Stimulated activated CD8-positive, alpha-beta memory T cell treated with anti-CD3 and anti-CD28 coated beads, Interleukin-7, amount 100 ng/mL, for 4 hours (primary cell): ENCODE measurements at places on chromosomes 13 and 19.

- no peak for DNase-seq
Measured at GRCh38 chr19:5358173-5358800, 17.7 kb upstream of the PTPRS start.

DNA sequence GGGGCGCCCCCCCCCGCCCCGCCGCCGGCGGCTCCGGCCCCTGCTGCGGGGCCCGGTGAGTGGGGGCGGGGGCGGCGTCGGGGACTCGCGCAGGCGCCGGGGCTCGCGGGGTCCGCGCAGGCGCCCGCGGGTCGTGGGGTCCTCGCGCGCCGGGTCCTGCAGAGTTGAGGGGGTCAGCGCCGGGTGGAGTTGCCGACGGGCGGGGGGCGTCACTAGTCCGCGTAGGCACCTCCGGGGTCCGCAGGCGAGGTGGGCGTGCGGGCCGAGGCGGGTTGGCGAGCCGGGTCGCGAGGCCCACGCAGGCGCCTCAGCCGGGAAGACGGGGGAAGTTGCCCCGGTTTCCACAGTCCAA lies 365 bp downstream of the PPP6R1 start:
- DNase-seq, result peak; percentile 53

DNA sequence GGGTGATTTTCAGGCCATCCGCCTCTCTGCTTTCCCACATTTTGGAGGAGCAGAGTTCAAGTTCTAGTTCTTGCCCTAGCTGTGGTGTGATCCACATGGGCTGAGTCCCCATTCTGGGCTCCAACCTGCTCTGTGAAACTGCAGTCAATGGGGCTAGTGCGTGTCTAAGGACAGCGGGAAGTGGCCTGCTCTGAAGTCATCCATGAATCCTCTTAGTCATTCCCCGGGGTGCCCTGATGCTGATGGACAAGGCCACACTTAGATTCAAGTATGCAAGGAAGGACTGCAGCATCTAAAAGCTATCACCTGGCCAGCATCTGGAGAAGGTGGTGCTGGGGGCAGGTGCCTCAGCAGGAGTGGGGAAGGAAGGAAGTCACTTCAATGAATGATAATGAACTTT lies 94.6 kb downstream of the TSHZ3 start:
- DNase-seq, result no peak

GRCh38 chr13:90800082-90800746 lies 547.3 kb upstream of the MIR17HG start:
- DNase-seq, result no peak

- DNase-seq, result no peak
Measured at GRCh38 chr13:36445278-36445677, 13.0 kb downstream of the CCNA1 start.

DNA sequence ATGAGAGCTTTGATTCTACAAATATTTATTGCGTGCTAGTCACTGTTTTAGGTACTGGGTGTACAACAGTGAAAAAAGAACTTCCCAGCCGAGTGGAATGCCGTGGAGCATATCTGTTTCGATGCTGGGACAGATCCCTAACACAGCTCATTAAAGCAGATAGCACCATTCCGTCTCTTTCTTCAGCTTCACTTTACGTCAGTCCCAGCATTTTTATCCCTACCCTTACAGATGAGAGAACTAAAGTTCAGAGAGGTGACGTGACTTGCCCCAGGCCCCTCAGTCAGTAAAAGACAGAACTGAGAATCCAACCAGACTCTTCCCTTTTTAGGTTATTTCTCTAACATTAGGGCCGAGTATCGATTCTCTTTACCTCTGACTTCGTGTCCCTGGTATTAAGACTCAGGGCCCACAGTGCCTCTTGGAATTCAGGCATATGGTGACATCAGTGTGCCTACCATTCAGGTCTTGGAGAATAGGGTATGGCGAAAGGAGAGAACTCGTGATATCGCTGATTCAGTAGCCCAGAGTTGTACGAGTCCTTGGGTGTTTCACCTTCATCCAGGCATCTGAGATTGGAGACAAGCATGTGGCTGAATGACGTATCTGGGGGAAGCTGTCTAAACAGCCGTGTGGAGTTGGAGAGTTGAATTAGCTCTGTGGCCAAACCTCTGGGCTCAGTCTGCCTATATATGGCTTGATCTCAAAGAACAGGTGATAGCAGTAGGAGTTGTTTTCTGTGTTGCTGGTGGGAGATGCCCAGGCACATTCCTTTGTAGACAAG lies 27.1 kb downstream of the ACTN4 start:
- DNase-seq, result no peak

GRCh38 chr13:59276436-59276835 lies 887.3 kb downstream of the DIAPH3 start:
- DNase-seq, result no peak
